ENCODE measurements at places on chromosomes 7 and 10.

GRCh38 chr10:6130848-6131470 lies 42.1 kb downstream of the RBM17 start:
- no peak for DNase-seq

DNA sequence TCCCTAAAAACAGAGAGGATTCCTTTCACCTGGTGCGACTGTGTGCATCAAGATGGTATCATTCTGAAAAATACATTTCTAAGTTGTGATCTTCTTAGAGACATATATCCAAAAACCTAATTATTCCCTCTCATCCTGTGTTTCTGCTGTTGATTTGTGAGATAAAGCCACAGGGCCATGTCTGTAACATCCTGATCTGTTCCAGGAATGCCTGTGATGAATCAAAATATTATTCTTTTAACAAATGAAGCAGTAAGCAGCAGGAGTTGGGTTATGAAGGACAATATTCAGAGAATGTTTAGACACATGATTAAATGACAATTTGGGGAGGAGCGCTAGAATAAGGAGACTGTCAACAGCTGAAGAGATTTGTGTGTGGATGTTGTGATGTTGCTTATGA lies 731.4 kb downstream of the KCNMA1 start:
- no peak for DNase-seq

DNA sequence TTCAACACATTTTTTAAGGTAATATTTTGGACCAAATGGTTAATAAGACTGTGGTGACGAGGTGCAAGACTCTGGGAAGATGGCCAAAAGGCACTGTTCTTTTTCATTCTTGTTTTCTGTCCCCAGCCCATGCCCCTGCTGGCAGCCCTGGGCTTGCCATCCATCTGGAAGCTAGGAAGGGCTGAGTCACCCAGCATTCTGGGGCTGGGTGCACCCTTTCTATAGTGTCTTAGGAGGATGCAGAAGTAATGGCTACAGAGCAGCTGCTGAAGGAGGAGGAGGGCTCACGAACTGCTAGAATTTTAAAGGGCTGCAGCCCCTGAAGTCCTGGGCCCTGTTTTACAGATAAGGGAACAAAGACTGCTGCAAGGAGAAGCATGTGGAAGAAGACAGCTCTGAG lies 42.8 kb upstream of the ZNF32 start:
- DNase-seq, result no peak

- DNase-seq, result peak; percentile 58
Observed at GRCh38 chr10:34786464-34786863, 28.6 kb downstream of the PARD3 start.

DNA sequence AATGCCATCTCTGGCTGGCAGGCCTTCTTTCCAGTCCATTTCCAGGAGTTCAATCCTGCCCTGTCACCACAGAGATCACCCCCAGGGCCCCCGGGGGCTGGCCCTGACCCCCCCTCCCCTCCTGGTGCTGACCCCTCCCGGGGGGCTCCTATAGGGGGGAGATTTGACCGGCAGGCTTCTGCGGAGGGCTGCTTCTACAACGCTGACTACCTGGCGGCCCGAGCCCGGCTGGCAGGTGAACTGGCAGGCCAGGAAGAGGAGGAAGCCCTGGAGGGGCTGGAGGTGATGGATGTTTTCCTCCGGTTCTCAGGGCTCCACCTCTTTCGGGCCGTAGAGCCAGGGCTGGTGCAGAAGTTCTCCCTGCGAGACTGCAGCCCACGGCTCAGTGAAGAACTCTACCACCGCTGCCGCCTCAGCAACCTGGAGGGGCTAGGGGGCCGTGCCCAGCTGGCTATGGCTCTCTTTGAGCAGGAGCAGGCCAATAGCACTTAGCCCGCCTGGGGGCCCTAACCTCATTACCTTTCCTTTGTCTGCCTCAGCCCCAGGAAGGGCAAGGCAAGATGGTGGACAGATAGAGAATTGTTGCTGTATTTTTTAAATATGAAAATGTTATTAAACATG lies 6.0 kb downstream of the CHPF2 start:
- no peak for DNase-seq

- DNase-seq, result no peak
Observed at GRCh38 chr7:1170741-1171501, 10.9 kb upstream of the ZFAND2A start.

DNA sequence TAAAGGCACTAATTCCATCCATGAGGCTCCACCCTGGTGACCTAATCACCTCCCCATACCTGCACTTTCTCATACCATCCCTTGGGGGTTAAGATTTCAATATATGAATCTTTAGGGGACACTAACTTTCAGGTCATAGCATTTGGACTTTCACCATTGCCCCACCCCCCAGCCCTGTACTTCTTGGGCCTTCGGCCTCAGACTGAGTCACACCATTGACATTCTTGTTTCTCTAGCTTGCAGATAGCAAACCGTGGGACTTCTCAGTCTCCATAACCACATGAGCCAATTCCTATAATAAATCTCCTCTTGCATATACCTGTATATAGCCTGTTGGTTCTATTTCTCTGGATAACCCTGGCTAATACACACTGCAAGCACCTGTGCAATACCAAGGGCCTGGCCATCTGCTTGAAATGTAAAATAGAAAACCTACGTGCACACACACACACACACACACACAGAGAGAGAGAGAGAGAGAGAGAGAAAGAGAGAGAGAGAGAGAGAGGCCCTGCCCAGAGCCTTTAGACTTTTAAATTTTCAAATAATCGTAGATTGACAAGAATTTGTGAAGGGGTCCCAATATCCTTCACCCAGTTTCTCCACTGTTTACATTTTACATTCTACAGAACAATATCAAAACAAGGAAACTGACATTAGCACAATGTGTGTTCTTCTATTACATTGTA lies 25.3 kb downstream of the ANXA8 start:
- DNase-seq, result no peak

DNA sequence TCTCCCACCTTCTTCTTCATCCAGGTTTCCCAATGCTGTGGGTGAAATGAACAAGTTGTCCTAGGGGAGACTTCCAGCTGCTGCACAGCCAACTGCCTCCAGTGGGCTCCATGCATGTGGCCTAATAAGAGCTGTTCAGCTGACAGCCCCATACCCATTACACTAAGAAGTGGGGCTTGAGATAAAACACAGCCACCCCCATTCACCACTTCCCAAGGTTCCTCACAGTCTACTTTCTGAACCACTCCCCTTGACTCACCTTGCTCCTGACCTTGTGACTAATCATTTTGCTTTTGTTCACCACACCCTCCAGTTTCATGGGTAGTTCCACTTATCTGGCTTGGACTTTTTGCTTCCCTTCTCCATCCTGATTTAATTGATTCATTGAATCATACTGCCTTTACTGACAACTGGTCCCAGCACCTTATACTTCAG lies 119.3 kb downstream of the CABCOCO1 start:
- DNase-seq, result no peak

DNA sequence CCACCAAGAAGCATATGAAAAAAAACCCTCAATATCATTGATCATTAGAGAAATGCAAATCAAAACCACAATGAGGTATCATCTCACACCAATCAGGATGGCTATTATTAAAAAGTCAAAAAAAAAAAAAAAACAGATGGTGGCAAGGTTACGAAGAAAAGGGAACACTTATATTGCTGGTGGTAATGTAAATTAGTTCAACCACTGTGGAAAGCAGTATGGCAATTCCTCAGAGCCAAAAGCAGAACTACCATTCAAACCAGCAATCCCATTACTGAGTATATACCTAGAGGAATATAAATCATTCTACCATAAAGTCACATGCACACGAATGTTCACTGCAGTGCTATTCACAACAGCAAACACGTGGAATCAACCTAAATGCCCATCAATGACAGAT lies 46.0 kb downstream of the CNOT4 start:
- DNase-seq, result no peak

DNA sequence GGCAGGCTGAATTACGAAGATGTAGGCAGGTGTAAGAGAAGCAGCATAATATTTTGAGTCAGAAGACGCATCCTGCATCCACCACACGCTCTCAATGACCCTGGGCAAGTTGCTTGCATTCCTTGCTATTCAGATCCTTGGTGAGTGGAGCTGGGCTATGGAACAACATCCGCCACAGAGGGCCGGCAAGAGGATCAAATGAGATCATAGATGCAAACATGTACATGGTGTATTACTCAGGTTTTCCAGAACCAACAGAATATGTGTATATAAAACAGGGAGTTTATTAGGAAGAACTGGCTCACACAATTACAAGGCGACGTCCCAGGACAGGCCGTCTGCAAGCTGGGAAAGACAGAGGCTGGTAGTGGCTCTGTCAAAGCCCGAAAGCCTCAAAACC lies 51.5 kb downstream of the ADAM12 start:
- no peak for DNase-seq

DNA sequence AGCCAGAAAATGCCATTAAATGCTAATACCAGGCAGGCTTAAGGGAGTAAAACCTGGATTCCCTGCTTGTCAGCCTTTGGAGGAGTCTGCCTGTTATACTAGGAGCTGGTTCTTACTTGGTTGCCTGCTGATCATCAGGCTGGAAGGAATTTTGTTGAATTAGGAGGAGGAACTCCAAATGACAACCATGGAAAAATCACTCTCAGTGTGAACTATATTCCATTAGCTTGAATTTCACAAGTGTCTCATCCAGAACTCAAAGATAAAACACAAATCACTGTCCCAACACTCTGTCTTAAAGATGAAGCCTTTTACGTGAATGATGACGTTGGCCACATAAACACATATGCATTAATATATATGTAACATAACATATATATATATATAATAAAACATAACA lies 238.9 kb upstream of the PLXDC2 start:
- no peak for DNase-seq

Data from tongue (tissue), 3 donors.